Smooth muscle cell of trachea (primary cell): ENCODE measurements at places on chromosomes 3 and 15. TPM values are rescaled to one million over a fixed set of nuclear protein-coding genes. Genes with fewer than 3 reads are reported as not detected.

P2RY12 gene
- total RNA-seq = 0.29 and 0.33 TPM in 2 replicates

ZDHHC19 gene
- total RNA-seq = not detected in 2 replicates

DPPA2 gene
- not detected in 2 replicates for total RNA-seq

ZNF662 gene
- 2.3 and 2.8 TPM in 2 replicates for total RNA-seq

LRRIQ4 gene
- not detected in 2 replicates for total RNA-seq
